ENCODE measurements at places on chromosomes 6 and 20.

DNA sequence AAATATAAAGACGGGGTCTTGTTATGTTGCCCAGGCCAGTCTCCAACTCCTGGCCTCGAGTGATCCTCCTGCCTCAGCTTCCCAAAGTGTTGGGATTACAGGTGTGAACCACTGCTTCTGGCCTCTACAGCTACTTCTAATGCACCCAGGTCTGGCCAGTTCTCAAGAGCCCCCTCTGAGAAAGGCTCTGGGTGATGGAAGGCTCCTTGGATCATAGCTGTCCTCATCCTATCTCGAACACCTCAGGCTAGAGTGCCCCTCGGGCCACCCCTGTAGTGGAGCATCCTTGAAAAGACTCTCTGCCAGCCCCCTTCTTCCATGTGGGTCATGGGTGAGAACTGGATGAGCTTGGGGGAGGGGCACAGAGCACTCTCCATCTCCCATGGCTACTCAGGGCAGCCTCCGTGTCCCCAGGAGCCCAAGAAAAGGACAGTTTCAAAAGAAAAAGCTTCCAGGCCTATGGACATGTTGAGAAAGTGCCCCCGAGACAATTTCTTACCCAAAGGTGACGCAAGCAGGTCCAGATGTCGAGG is 714 bp upstream of the MYLK2 start:
- no peak for DNase-seq

DNA sequence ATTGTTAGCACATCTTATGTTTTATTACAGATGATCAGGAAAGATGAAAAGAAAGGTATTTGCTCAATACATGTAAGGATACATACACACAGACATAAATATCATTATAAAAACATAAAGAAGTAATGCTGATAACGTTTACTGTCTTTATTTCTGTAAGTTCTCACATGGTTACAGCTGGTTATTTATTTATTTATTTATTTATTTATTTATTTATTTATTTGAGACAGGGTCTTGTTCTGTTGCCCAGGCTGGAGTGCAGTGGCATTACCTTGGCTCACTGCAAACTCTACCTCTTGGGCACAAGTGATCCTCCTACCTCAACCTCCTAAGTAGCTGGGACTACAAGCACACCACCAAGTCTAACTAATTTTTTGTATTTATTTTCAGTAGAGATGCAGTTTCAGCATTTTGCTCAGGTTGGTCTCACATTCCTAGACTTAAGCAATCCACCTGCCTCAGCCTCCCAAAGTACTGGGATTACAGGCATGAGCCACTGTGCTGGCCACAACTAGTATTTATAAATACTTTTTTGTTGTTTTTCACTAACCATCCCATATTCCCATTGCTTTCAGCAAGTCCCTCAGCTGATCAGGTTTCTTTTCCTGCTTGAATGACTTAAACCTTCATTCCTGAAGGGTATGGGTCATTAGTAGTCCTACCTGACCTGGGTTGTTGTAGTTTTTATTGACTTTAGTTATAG is 35.8 kb downstream of the HLA-B start:
- no peak for DNase-seq

DNA sequence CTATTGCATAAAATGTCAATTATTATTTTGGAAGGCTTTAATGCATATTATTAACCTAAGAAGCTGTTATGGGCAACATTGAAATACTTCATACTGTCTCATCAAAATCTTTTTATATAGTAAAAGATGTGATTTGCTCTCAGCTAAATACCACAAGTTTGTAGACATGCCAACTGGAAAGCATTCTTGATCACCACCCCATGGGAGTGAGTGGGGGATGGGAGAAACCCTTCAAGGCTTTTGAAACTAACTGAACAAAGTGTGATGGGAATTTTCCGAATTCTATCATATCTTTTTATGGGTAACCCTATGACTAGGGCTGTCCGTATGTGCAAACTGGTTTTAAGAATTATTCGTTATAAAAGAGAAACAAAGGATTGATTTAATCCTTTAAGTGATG is 377.3 kb upstream of the JAG1 start:
- DNase-seq: no peak

DNA sequence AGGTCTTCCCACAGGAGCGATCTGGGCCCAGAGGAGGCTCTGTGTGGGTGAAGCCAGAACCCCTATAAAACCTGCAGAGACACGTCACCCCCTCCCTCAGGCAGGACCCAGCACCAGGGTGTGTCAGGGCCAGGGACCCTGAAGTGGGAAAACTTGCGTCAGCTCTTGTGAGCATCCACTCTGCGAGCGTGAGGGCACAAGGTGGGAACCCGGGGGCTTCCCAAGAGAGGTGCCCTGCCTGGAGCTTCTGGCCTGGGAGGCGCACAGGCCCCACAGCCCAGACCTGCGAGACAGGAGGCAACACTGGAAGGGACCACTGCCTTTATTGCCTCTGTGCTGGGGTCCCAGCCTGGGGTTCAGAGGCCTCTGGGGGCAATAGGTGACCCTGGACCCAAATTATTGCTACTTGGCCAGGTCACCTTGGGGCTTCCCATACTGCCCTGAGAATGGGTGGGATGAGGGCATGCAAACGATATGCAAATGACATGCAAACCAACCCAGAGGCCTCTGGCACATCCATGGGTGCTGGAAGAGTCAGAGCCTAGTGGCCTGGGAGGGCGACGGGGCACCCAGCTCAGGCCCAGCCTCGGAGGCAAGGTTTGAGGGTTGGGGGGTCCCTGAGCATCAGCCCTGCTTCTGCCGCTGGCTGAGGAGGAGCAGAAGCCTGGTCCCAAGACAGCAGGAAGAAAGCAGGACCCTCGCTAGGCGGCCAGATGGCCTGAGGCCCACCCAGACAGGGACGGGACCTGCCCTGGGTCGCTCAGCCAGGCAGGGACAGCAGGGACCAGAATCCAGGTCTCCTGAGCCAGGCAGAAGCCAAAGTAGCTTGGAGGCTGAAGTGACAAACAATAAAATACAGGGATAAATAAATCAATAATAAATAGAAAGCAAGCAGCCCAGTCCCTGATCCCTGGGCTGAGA is 5.1 kb upstream of the C20orf144 start:
- no peak for DNase-seq

DNA sequence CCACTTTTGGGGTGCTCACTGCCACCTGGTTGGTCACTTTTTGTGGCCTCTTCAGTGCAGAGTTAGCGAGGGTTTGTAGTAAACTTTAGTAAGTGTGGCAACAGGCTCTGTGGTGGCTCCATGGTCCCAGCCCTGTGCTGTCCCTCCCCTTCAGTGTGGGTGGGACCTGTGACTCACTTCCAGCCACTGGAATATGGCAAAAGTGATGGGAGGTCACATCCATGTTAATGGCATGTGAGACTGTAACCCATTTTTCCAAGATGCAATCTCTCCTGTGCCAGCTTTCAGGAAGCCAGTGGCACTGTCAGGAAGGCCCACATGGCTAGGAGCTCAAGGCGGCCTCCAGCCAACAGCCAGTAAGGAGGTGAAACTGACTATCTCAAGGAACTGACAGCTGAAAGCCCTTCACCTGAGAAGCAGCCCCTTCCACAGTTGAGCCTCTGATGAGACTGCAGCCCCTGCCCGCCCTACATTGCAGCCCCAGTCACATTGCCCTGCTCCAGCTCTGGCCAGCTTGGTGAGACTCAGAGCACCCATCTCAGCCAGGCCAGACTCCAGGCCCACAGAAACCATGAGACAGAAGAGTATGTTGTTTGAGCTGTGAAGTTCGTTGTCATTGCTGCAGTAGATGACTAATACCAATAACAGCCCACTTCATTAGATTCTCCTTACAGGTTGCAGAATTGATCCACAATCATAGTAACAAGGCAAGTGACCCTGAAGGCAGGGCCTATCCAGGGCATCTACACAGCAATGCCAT is 13.1 kb upstream of the CST7 start:
- DNase-seq: no peak
